Activated CD8-positive, alpha-beta memory T cell treated with anti-CD3 and anti-CD28 coated beads, Interleukin-2, amount 50 U/mL, for 4 hours (primary cell): ENCODE measurements at places on chromosomes 4 and X.

DNA sequence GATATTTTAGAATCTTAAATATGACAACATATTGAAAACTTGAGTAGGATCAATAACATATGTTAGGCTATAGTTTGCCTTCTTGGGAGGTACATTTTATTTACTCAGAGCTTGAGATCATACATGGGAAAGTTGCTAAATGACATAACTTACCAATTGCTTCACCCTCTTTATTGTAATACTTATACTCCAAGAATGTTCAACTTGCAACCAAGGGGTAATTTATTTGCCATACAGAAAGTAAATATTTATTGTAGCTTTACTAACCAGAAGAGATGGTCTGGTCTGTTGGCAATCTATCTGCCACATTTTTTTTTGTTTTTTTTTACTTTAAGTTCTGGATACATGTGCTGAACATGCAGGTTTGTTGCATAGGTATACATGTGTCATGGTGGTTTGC is 426.6 kb downstream of the ARHGAP24 start:
- no peak for DNase-seq

GRCh38 chr4:87840149-87840548 is 7.4 kb downstream of the MEPE start:
- no peak for DNase-seq

DNA sequence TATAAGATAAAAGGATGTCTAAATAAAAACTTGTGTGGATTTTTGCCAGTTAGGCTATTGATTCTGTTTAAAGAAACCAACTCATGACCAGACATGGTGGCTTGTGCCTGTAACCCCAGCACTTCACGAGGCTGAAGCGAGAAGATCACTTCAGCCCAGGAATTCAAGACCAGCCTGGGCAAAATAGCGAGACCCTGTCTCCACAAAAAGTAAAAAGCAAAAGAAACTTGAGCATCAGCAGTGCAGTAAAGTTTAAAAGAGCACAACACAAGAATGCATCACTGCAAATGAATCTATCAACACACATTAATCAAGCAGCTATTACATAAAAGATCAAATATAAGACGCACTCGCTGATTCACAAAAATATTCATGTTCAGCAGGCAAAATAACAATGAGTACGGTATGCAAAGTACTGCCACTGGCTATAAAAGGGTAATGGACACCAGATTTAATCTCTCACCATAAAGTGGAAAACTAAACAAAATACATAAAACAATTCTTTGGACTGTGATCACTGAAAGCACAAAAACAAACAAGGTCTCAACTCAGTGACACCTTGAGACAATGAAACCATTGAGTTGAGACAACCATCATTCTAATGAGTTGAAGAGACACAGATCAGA is 41.3 kb downstream of the LRBA start:
- DNase-seq: no peak

- no peak for DNase-seq
These were observed 55.2 kb downstream of the DOCK11 start for GRCh38 chrX:118550792-118551191.

DNA sequence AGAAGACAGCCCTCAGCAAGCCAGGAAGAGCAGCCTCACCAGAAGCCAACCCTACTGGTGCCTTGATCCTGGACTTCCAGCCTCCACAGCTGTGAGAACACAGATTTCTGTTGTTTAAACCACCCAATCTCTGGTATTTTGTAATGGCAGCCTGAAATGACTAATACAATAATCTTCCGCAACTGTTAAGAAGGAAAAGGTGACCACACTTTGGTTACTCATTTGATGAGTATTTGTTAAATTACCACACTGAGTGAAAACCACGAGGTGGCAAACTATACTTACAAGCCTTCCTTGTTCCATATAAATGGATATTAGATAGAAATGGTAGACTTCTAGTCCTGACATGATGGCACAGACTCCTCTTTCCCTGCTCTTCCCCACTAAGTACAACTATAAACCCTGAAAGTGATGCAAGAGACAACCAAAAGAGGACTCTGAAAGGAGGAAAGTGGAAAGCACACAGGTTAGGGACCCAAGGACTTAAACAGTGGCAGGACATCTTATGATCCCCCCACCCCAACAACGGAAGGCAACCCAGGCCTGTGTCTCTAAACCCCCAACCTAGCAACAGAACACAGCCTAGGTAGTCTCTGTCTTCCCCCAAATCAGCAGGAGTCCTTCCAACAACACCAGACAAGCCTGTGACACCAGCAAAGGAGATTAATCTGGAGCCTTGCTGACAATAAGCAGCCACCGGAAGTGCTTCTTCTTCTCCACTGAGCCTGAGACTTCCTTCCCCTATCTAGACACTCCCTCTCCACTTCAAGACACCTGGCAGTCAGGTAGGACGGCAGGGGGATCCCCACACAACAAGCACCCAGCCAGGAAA is 12.3 kb downstream of the ZNF182 start:
- no peak for DNase-seq
